ENCODE measurements at places on chromosomes 3 and 15. TPM values are rescaled to one million over a fixed set of nuclear protein-coding genes. Genes with fewer than 3 reads are reported as not detected.

GRAMD2A gene
- not detected for total RNA-seq

PLCL2 gene
- total RNA-seq, result 5.1 TPM

CLPX gene
- total RNA-seq, result 46.7 TPM

ACP3 gene
- under 0.01 TPM for total RNA-seq

CCNB2 gene
- total RNA-seq, result 6.5 TPM

VEPH1 gene
- 23.2 TPM for total RNA-seq

ARIH2 gene
- 69.1 TPM for total RNA-seq

SLC22A14 gene
- 0.29 TPM for total RNA-seq

FILIP1L gene
- 5.9 TPM for total RNA-seq

DNA sequence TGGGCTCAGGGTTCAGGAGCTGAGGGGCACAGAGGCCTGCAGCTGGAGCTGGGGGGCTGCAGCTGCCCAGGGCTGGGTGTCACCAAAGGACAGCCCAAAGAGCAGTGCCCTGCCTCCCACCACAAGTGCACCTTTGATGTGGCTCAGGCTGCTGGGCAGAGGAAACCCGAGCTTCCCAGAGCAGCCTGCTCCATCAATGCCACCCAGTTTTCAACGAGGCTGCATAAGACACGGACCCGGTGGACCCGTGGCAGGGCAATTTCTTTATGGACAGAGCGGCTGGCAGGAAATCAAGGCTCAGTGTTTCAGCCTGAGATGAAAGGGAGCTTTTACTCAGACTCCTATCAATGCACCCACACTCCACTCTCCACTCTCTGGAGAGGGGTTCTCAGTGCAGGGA is 18.7 kb downstream of the SEMA5B start:
- no peak for DNase-seq

DNA sequence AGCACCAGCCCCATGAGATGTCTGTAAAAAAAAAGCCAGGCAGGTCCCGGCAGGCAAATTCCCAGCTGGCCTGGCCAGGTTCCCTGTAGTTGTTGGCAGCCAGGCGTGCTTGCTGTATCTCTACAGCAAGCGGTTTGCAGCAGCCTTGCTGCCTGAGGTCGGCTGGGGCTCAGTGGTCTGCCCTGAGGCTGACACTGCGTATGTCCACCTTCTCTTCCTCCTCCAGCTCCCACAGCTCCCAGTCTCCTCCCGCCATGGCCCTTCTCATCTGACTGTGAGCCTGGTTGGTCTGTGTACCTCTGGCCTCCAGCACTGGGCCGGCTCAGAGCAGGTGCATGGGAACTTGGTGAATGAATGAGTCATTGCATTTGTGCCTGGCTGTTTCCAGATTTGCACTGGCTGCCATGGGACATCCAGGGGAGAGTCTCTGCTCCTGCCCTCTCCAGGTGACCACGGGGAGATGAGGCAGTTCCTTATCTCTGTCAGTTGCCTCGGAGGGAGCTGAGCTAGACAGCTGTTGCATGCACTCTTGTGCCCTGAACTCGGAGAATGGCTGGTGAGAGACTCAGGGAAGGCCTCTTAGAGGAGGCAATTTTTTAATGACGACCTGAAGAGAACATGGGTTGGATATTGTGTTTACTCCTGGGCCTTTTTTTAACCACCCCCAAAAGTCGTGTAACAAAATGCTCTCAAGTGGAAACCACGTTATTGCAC is 43.0 kb downstream of the SPSB4 start:
- no peak for DNase-seq

DNA sequence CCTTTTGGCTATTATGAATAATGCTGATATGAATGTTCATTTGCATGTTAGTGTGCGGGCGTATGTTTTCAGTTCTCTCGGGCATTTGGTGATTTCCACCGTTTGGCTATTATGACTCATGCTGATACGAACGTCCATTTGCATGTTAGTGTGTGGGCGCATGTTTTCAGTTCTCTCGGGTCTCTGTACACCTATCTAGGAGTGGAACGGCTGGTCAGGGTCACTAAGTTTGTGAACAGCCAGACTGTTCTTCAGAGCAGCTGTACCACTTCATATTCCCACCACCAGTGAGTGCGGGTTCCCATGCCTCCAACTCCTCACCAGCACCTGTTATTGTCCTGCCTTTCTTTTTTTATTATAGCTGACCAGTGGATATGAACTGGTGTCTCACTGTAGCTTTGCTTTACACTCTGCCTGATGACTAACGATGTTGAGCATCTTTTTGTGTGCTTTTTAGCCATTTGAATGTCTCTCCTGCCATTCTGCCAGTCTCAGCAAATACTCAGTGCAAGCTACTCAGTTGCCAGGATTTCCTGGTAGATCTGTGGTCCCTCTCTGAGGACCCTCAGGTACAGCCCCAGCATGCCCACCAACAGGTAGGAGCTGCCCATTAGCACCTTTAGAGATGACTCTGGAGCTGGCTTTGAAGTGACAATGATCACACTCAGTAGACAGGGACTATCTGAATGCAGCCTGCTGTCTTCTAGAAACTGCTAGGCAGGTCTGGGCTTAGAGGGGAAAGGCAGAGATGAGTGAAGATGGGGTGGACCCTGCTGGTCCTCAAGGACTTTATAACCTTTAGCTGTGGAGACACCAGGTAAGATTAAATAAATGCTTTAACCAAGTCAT is 141.1 kb downstream of the XXYLT1 start:
- peak; percentile 87 for DNase-seq

- peak; percentile 95 for DNase-seq
These were observed 10.4 kb downstream of the NR2F2 start for GRCh38 chr15:96340598-96341512.

DNA sequence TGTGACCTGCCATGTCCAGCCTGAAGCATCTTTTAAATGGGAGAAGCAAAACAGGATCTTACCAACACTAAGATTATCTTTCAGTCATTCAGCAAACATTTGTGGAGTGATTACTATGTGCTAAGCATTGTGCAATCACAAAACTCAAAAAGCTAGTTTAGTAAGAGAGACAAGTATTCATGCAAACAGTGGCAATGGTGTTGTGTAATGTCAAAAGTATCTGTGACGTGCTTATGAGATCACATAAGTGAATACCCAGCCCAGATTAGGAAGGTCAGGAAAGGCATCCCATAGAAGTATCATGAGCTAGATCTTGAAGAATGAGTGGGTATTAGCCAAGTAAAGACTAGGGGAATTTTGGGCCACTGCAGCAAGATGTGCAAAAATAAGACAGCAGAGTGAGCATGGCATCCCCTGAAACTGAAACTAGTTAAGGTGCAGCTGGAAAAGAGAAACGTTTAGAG is 32.1 kb downstream of the SEC62 start:
- peak; percentile 58 for DNase-seq

- DNase-seq, result peak; percentile 32
These were observed 1.4 kb upstream of the CPOX start for GRCh38 chr3:98594628-98595324.

- DNase-seq, result no peak
These were observed 16.6 kb upstream of the BCL2A1 start for GRCh38 chr15:79987569-79987955.

- DNase-seq, result peak; percentile 93
These were observed 658 bp downstream of the EOGT start for GRCh38 chr3:69012800-69013252.

DNA sequence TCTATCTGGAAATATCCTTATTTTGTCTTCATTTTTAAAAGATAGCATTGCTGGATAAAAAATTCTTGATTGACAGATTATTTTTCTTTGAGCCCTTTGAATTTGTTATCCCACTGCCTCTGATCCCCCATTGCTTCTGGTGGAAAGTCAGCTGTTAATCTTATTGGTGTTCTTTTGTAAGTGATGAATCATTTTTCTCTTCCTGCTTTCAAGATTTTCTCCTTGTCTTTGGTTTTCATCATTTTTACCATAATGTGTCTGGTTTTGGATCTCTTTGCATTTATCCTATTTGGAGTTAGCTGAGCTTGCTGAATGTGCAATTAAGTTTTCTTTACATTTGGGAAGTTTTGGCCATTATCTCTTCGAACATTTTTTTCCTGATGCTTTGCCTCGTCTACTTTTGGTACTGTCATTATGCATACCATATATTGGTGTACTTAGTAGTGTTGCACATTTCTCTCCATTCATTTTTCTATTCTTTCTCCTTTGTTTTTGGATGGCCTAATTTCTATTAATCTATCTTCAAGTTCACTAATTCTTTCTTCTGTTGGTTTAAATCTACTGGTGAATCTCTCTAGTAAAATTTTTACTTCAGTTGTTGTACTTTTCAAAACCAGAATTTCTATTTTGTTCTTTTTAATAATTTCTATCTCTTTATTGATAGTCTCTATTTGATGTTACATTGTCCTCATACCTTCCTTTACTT is 440.0 kb upstream of the PROK2 start:
- no peak for DNase-seq

GRCh38 chr3:187256051-187256616 is 35.4 kb downstream of the MASP1 start:
- DNase-seq, result no peak

DNA sequence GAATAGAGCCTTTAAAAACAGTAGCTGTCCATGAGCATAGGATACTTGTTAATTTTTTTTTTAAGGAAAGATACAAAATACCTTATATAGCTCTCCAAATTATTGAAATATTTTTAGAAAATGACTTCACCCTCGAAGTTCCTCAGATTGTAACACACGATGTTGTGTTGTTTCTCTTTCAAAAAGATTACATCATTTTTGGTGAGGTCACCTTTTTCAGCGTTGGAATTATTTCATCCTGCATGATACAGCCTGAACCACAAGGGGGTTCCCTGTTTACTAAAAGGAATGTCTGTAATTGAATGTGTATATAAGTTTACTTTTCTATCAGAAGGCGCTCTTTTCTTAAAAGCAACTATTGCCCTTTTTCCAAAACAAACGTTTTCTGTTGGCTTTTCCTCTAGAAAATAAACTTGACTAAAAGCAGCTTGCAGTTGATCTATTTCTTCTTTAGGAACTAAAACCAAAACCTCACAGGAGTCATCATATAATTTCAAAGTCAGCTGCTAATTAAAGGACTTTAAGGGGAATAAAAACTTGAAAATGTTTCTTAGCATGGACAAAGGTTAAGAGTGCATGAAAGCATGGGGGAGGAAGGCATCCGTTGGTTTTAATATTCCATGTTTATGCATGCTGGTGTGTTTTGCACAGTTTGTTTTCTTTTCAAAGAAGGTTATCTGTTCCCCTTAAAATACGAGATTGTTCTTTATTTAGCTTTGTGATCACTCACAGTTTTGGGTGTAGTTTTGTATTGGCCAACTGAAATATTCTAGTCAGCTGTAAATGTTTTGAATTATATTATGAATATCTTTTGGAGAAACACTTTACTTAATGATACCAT is 29.4 kb downstream of the LYSMD4 start:
- no peak for DNase-seq

DNA sequence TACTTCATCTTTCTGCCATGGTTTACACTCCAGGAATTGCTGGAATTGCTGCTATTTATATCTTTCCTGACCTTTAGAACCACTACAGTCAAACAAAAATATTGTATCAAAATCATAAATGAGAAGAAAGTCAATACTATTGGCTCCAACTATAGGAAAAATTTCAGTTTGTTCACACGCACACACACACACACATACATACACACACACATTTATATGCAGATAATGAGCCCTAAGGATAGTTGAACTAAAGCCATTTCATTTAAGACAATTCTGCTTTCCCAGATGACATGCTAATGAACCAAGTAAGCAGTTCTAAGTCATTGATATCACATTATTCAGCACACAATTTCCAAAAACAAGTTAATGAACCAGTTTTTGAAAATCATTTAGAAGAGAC is 627.3 kb downstream of the PLOD2 start:
- DNase-seq, result no peak

GRCh38 chr15:39512643-39513042 is 68.2 kb upstream of the THBS1 start:
- DNase-seq, result no peak
